ENCODE measurements at places on chromosomes 7 and 10.

GRCh38 chr7:67753891-67754290 lies 757.3 kb downstream of the TYW1 start:
- DNase-seq = no peak

- DNase-seq = no peak
These were observed 67.1 kb downstream of the AUTS2 start for GRCh38 chr7:69665369-69665768.

GRCh38 chr7:65438598-65438997 lies 64.9 kb downstream of the ZNF92 start:
- DNase-seq = no peak

GRCh38 chr10:1738950-1739349 lies 1.6 kb upstream of the ADARB2 start:
- no peak for DNase-seq

DNA sequence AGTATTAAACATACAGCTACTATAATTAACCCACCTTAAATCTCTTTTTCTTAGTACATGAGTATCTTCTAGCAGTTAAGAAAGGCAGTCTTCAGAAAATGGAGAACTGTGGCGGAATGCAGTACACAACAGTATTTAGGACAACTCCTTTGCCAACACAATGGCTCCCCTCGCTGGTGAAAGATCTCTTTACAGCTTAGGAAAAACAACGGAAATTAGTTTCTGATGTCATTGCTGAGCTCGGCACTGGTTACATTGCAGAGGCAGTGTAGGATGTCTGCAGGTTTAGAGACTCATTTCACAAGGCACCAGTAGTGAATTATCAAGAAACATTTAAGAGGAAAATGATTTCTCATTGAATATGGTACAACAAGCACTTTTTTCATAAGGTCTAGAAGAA lies 43.4 kb downstream of the GLRX3 start:
- no peak for DNase-seq

GRCh38 chr7:30935569-30935877 lies 23.9 kb downstream of the AQP1 start:
- DNase-seq = no peak

- DNase-seq = no peak
These were observed 2.7 kb downstream of the LRRC27 start for GRCh38 chr10:132334631-132335188.

DNA sequence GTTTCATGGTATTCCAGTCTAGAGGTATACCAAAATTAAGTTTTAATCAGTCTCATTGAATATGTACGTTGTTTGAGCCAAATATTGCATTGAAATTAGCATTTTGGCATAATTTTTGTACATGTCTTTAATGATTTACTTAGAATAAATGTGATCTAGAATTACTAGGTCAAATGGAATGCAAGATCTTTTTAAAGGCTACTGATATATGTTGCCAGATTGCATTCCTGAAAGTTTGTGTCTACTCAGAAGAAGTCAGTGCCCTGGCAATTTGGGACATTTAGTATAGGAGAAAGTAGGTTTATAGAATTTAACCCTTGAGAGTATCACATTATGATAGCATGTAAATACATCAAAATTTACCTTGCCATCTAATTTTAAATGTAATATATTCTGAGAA lies 32.4 kb downstream of the KMT2E start:
- no peak for DNase-seq

GRCh38 chr7:114450431-114450830 lies 35.8 kb downstream of the FOXP2 start:
- no peak for DNase-seq

DNA sequence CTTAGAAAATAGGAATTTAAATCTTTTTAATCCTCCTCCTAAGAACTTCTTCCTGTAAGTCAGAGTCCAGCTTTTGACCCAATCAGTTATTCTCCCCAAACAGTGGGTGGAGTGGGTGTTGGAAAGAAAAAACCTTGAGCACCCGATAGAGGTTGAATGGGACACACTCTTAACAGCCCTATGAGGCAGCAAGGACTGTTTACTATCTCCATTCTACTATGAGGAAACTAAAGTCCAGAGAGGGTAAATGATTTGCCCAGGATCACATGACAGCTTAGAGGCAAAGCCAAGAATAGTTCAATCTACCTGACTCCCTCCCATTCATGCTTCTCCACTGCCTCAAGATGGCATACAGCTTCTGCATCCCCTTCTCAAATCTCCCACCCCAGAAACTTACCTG lies 57.6 kb upstream of the SLC35B4 start:
- no peak for DNase-seq

DNA sequence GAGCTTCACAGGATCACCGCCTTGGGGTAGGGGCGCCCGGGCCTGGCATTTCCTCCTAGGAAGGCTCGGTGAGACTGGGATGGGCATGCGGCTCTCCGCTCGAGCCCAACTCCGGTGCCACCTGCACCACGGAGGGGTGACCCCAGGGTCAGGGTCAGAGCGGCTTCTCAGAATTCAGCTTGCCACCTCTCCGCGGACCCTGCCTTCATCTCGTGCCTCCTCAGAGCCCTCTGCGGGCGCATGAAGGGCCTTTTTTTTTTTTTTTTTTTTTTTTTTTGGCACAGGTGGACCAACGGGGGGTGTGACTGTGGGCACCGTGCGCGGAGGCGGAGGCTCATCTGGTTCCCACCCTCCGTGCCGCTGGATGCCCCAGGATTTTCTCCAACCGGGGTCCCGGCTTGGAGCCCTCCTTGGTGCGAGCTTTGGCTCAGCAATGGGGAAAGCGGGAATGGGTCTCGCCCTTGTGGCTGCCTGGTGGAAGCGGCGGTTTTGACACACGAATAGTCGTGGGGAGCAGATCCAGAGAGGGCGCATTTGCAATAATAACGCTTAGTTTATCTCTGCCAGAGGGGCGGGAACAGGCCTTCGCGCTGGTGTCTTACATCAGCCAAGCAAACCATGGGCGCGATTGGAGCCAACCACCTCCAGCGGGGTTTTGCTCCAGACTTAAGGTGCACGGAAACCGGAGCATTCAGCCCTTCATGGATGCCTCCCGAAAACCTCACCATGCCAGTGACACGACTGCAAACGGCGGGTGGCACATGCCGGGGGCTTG lies 5.0 kb upstream of the TNRC18 start:
- DNase-seq = no peak

- no peak for DNase-seq
These were observed 91.4 kb upstream of the CYP26C1 start for GRCh38 chr10:92969151-92969550.

GRCh38 chr10:62778125-62778524 lies 26.4 kb upstream of the ADO start:
- DNase-seq = no peak

- no peak for DNase-seq
These were observed 4.0 kb downstream of the BAMBI start for GRCh38 chr10:28681291-28681763.

GRCh38 chr7:106957766-106958165 lies 86.7 kb upstream of the PRKAR2B start:
- DNase-seq = no peak

DNA sequence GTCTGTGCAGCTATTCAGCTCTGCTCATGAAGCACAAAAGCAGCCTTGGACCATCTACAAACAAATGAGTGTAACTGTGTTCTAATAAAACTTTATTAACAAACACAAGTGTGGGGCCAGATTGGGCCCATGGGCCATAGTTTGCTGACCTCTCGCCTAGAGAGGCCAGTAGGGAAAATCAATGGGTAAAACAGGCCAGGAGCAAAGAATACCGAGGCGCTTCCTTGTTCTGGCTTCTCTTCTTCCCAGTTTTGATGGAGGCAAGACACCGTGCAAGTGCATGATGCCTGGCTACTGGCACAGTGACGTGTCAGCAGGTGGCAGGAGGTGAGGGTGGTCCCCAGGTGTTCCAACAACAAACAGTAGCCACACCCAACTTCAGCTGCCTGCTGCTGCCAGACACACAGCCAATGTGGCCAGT lies 94.3 kb upstream of the SDK1 start:
- no peak for DNase-seq

DNA sequence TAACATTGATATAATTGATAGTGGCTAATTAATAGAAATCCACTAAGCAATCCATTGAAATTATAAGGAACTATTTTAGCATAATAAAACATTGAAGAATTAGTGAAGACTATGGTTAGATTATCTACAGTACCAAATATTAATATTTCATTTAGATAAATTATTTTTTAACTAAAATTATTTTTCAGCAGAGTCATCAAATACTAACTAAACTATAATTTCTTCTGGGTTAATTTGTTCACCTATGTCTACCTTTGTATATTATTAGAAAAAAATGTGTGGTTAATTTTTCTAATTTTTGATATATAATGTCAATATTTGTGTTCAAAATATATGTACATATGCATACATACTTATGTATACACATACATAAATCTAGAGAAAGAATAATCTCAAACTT lies 140.2 kb downstream of the KCND2 start:
- no peak for DNase-seq

DNA sequence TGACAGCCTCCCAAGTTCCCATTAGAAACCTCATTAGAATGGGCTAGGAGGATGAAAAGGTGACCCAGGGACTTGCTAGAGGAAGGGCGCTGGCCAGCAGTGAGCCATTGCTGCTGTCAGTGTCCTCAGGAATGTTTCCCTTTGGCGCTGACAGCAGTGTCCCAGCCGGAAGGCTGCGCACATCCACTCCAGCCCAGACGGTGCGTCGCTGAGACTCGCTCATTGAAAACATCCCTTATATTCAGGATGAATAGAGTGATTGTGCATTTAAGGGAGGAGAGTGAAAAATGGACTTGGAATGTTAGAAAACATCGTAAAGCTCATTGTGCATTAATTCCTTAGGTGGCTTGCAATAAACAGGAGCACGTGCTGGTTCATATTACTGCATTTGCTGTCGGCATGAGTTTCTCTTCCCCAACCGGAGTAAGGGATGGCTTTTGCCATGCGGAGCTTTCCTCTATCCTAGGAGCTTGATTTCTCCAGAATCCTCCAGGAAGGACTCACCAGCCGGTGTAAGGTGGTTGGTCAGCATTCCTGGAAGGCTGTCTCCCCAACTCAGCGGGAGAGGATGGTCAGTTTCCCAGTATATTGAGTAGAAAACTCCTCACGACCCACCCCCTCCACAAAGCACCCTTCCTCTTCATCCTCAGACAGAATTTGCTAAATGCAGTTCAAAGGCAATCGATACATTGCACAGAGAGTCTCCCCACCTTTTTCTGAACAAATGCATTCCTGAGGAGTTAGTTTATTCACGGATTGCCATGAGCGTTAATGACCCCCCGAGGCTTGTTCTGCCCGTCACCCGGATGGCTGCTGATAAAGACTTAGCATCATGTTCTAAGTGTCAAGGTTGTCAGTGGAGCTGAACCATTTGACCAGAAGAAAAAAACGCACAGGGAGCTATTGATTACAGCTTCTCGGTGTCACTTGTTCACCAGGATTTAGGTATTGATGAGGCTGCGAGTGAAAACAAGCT lies 201.8 kb downstream of the EBF3 start:
- DNase-seq = no peak

DNA sequence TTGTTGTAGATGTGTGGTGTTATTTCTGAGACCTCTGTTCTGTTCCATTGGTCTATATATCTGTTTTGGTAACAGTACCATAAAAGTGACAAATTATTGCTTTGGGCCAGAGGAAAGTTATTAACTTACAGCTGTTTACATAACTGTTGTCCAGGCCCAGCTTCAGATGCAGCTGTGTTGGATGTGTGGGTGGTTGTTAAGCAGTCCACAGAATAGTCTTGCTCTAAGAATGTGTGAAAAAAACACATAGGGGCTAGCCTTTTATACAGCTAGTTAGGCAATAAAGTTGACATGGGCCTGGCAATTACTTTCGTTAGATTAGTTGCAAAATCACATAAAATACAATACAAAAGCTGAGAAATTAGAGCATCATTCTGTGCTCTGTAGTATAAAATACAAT lies 31.9 kb downstream of the DLD start:
- no peak for DNase-seq

- no peak for DNase-seq
These were observed 8.1 kb downstream of the CYP26A1 start for GRCh38 chr10:93081834-93082233.

DNA sequence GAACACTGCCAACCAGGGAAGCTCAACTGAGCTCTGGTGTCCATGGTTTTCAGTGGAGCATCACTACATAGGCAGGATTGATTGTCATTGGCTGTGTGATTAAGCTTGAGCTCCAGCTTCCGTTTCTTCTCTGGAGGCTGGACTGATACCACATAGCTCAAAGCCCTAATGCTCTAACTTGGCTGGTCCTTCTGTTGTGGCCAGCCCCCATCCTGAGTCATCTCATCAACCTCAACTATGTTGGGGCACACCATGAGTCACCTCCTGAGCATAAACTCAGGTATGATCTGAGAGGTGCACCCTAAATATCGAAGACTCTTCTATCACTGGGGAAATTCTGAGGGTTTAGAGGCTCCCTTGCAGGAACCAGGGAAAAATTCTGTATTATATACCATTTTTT lies 114.5 kb upstream of the INHBA start:
- no peak for DNase-seq

- no peak for DNase-seq
These were observed 209.0 kb downstream of the CACNA2D1 start for GRCh38 chr7:82234457-82235049.

DNA sequence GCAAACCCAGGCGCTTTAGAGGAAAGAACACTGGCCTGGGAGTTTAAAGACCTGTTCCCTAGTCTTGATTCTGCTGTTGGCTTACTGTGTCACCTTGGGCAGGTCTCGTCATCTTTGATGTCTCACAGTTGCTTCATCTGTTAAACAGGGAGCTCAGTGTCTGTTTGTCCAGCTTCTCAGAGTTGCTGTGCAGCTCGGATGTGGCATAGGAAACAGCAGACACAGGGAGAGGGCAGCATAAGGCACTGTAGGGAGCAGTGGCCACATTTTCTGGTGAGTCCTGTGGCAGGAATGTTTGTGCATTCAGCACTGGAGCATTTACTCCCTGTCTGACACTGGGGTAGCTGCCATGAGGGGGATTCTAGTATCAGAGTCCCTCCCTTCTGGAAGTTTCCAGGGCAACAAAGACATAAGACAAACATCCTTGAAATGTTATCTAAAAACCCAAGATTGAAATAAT lies 2.0 kb downstream of the REPIN1 start:
- no peak for DNase-seq

DNA sequence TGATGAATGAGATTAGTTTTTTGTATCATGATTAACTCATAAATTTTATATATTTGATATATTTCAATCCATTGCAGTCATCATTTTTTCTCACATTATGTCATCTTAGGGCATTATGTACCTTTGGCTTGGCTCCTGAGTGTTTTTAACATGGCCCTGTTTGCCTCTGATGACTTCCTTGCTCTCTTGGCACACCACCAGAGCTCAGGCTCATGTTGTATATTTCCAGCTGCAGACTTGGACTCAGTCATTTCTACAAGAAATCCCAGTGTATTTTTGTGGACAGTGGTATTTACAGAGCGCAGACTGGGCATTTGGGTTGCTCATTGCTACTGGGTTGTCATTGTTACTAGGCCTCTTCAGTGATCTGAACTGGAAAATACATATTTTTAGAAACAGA lies 188.5 kb downstream of the ADRA2A start:
- DNase-seq = no peak

GRCh38 chr10:96906864-96907263 lies 74.8 kb downstream of the LCOR start:
- DNase-seq = no peak
